ENCODE measurements at places on chromosomes 1 and 21. TPM values are rescaled to one million over a fixed set of nuclear protein-coding genes. Genes with fewer than 3 reads are reported as not detected.
A peak's percentile ranks its signal among the peaks of the same experiment; 100 is the strongest.

DNA sequence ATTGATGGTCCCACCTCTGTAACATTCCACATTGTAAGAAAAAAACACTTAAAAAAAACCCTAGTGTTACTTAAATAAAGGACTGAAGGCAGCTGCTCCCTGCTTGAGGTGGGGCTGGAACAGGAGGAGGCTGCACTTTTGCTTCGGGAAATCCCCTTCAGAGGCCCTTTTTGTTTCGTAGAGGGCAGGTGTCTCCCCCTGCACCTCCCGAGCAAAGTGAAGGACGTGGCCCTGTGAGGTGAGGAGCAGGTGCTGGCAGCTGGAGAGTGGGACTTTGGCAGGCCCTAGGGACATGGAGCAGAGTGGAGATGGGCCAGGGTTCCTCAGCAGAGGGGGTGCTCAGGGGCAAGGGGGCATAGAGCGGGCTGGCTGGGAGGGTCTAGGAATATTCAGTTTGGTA is 33.4 kb upstream of the WNT4 start:
- DNase-seq: no peak

NBPF6 gene
- total RNA-seq: not detected

FGR gene
- total RNA-seq: not detected

CACNA1E gene
- not detected for total RNA-seq

DNA sequence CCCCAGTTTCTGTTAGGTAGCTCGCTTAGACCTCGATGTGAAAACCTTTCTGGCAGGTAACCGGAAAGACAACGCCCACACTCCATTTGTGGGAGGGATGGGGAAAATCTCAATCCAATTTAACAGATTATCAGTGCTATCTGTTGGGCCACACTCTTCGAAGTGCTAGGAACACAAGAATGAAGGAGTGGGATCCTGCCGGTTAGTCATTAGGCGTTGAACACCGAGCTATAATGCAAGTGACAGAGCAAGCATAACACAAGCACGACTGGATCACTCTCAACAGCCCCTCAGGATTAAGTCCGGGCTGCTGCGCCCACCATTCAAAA is 531 bp downstream of the SNIP1 start:
- DNase-seq: no peak

MAPKAPK2 gene
- total RNA-seq: 89.1 TPM

DNA sequence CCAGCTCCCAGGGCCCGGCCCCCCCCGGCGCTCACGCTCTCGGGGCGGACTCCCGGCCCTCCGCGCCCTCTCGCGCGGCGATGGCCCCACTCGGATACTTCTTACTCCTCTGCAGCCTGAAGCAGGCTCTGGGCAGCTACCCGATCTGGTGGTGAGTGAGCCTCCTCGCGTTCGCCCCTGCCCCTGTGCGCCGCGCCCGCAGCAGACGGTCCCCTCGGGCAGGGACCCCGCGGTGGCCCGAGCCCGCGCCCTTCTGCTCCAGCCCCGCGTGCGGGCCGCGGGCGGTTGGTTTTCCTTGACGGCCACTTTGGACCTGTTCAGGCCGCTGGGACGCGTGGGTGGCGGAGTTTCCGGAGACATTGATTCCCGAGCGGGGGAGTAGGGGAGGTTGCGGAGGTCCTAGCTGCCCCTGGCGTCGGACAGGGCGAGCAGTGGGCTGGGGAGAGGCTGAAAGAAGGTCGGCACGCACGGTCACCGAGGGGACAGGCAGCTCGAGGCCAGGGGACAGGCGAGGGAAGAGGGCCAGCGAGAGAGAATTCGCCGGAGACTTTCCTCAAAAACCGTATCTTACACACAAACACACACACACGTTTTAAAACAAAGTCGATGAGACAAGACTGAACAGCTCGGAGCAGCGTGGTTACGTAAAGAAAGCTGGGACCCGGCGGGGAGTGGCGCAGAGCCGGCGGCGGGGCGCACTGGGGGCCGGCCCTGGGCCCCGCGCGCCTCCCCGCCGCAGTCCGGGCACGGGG is 427 bp downstream of the WNT3A start:
- DNase-seq: peak; percentile 13

CAMK1G gene
- total RNA-seq: not detected

GRCh38 chr1:221335161-221336101 is 406.5 kb downstream of the DUSP10 start:
- no peak for DNase-seq

- DNase-seq: no peak
Observed at GRCh38 chr1:33301273-33301984, 19.5 kb downstream of the A3GALT2 start.

OR2AK2 gene
- total RNA-seq: not detected

TADA1 gene
- 17.0 TPM for total RNA-seq

DNA sequence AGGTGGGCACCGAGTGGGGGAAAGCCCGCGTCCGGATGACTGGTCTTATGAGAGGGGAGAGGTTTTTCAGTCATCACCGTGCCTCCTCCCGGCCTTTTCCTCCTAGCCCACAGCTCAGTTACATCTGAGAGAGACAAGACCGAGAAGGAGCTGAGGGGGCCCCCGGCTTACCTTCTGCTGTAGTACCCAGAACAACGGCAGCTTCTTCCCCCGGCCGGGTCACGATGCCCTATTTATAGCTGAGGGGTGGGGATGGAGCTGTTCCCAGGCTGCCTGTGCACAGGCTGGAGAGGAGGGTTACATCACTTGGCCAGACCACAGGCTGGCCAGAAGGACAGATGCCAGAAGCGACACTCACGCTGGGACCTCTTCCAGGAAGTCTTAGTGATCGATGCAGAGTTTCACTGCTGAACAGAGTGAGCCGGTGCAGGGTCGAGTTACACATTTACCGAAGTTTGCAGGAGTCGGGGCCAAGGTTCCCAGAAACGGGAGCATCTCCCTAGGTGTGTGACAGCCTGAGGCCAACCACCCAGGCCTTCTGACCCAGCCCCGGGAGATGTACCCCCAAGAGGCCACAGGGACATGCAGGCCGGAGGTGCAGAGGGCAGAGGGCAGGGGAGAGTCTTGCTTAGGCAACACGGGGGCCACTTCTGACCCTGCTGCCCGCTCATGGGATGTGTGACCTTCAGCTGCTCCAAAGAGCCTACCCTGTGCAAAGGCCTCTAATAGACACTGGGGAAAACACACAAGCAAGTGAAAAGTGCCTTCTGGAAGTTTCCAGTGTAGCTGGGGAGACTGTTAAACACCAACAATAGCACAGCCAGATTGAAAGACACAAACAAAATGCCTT is at the start of gene AGT:
AGT (minus strand) TSS at position 208 of the 850 bp plus-strand sequence. CDS start 3,299 bp downstream, outside the sequence.
- DNase-seq: no peak

TFAP2E gene
- 0.85 TPM for total RNA-seq

- no peak for DNase-seq
Observed at GRCh38 chr1:191971447-191971846, 186.8 kb upstream of the RGS18 start.

DNA sequence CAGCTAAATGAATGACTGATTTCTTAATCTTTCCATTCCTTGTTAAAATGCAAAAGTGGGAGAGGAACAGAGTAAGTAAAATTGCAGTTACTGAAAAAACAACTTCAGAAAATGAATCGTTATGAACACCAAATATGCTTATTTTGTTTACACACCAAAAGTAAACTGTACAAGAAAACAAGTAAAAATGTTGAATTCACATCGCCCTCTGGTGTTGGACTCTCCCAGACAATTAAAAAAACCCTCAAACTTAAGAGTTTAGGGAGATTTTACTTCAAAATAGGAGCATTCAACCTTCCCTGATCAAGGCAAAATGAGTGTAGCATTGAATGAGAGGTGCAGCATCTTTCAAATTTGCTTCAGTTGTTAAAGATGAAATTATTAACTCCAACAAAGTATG is 19.4 kb upstream of the ESRRG start:
- DNase-seq: no peak

DNA sequence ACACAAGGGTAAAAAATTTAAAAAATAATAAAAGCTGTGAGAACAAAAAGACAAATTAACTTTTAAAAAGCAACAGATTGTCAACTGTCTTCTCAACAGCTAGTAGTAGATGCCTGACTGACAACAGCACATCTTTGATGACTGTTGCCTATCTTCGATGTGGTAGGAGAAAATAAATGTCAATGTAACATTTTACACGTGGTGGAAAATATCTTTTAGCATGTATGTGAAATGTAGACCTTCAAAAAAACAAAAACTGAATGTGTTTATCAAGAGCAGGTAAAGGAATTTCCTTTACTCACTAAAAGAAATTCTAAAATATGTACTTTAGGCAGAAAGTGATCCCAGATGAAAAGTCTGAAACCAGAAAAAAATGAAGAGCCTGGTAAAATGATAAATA is 42.9 kb downstream of the CD53 start:
- no peak for DNase-seq

- DNase-seq: no peak
Observed at GRCh38 chr1:29011775-29012174, 97.4 kb downstream of the EPB41 start.

GRCh38 chr1:79976287-79976686 is 969.8 kb upstream of the ADGRL4 start:
- DNase-seq: no peak

CFAP74 gene
- not detected for total RNA-seq

DNA sequence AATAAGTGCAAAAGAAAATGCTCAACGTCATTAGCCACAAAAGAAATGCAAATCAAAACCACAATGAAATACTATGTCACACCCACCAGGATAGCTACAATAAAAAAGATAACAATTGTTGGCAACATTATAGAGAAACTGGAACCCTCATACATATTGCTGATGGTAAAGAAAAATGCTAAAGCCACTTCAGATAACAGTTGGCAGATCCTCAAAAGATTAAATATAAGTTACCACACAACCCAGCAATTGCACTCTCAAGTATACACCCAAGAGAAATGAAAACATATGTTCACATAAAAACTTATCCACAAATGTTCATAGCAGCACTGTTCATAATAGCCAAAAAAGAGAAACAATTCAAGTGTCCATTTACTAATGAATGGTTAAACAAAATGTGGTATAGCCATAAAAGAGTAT is 20.7 kb downstream of the TRIM33 start:
- no peak for DNase-seq

Data from activated CD4-positive, alpha-beta memory T cell treated with anti-CD3 and anti-CD28 coated beads, Interleukin-2, amount 10 ng/mL, durations not matched to agents 7 days and 5 days (primary cell).